ENCODE measurements at places on chromosomes 12 and 14. TPM values are rescaled to one million over a fixed set of nuclear protein-coding genes. Genes with fewer than 3 reads are reported as not detected.

- H3K27ac ChIP-seq, result peak overlapping the region; percentile 44
- no peak for DNase-seq
- no peaks in the 10 kb centered on the region for H3K27me3 ChIP-seq
- H3K36me3 ChIP-seq, result peaks cover 46% of the 10 kb centered on the region
- H3K4me3 ChIP-seq, result no peak overlapping the region
These were observed 7.3 kb downstream of the PHB2 start for GRCh38 chr12:6963016-6963731.

DNA sequence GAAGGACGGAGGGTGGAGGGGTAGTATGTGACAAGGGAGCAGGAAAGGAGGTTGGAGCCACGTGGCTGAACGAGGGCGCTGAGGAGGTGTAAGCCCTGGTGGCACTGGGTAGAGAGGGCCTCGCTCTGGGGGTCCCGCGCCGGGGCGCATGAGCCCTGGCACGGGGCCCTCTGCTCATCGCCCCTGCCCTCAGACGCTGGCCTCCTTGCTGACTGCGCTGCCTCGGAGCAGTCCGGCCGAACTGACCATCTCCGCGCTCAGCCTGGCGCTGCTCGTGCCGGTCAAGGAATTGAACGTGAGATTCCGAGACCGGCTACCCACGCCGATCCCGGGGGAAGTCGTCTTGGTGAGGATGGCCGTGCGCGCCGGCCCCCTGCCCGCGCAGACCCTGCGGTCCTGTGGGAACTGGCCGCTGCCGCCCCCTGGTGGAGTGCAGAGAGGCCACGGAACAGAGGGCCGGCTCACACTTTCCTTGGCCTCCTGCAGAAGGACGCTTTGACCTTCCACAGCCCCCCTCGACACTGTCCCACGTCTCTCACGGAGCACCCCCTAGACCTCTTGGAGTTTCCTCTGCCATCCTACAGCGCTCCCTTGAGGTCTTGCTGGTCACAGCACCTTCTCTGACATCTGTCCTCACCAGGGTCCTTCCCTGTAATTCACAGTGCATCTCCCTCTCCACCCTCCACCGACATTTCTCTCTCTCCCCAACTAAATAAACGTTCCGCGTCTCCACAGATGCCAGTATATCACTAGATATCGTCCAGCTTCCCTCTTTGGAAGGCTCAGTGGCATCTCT, 10.5 kb downstream of the ARHGEF25 start:
- peak; percentile 48 for DNase-seq
- H3K27ac ChIP-seq, result no peak overlapping the region
- H3K36me3 ChIP-seq, result no peaks in the 10 kb centered on the region
- H3K4me3 ChIP-seq, result peak overlapping the region; percentile 80
- peaks cover 91% of the 10 kb centered on the region for H3K27me3 ChIP-seq

Gene AMDHD1
- 0.21 TPM for total RNA-seq

GRCh38 chr12:108641446-108642268, 8.0 kb upstream of the SELPLG start:
- H3K4me3 ChIP-seq, result no peak overlapping the region
- H3K27me3 ChIP-seq, result no peaks in the 10 kb centered on the region
- no peak overlapping the region for H3K27ac ChIP-seq

GRCh38 chr14:56261046-56261445, 142.8 kb downstream of the PELI2 start:
- no peak overlapping the region for H3K4me3 ChIP-seq
- no peaks in the 10 kb centered on the region for H3K4me1 ChIP-seq
- H3K27me3 ChIP-seq, result peaks cover 4% of the 10 kb centered on the region
- no peak overlapping the region for H3K27ac ChIP-seq

Gene LALBA
- total RNA-seq, result not detected

Gene HOXC4
- total RNA-seq, result not detected

DNA sequence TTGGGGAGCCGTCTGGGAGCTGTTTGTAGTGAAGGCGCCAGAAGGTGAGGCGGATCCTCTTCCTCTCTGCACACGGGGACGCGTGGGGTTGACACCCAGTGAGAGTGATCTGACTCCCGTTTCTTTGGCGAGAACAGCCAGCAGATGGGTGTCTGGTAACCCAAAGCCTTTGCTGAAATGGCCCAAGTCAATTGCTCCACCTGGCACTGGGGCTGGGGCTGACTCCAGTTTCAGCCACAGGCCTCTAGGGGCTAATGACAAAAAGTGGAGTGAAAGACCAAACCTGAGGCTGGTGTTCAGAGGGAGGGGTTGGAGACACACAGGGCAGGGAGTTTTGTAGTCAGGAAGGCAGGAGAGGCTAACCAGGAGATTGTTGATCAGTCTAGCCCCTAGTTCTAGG, 87.0 kb downstream of the FRMD6 start:
- no peaks in the 10 kb centered on the region for H3K4me1 ChIP-seq
- no peak overlapping the region for H3K27ac ChIP-seq
- no peak overlapping the region for H3K4me3 ChIP-seq
- no peaks in the 10 kb centered on the region for H3K36me3 ChIP-seq

DNA sequence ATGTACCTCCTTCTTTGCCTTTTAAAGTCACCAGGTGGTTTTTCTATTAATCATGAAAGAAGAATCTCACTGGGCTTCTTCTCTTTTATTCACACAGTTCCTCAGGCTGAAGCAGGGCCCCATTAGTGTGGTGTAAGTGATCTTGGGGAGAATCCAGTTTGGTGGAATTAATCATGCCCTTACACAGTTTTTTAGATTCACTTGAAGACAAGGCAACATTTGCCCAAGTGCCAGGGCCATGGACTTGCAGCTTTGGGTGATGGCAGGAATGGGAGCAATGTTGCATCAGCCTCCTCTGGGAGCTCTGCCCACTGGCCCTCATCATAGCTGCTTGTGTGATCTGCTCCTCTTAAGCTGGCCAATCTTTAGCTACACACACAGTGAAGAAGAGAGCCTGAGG, 33.8 kb downstream of the KCNK10 start:
- no peaks in the 10 kb centered on the region for H3K36me3 ChIP-seq
- peaks cover 2% of the 10 kb centered on the region for H3K27me3 ChIP-seq
- H3K27ac ChIP-seq, result no peak overlapping the region
- no peaks in the 10 kb centered on the region for H3K4me1 ChIP-seq
- no peak for DNase-seq

Gene PPP1R36
- not detected for total RNA-seq

DNA sequence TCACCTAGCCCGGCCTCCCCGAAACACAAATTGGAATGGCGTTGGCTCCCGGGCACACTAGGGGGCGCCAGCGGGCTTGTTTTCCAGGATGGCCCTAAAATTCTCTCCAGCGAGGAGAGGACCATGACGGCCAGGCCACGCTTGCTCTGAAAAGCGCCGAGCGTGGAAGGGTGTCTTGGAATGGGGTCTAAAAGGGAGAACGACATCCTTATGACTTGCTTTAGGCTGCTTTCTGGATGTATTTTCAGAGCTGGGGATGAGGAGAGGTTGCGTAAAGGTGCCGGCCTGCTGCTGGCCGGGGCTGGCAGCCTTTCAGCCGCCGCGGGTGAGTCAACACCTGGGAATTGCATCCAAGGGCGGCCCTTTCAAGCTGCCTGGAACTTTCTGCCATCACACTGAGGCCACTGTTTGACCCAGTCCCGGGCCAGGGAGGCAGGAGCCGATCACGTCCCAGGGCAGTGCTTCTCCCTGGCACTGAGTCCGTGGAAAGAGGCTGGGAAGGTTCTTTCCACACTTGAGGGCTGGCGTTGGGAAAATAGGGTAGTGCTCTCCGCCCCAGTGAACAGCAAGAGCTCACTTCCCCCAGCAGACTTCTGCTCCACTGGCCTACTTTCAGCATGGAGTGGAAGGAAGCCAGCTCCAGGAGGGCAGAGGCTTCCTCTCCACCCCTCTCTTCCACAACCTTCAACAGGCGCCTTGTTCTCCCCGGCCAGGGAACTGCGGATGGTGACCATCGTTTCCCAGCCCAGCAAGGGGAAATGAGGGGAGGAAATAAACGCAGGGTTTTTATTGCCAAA, 216.2 kb downstream of the TTC8 start:
- H3K4me3 ChIP-seq, result peak overlapping the region; percentile 56
- H3K4me1 ChIP-seq, result no peaks in the 10 kb centered on the region
- peaks cover 18% of the 10 kb centered on the region for H3K27me3 ChIP-seq
- DNase-seq, result peak; percentile 63

GRCh38 chr14:103705118-103705503, 10.1 kb downstream of the XRCC3 start:
- no peaks in the 10 kb centered on the region for H3K27me3 ChIP-seq
- H3K27ac ChIP-seq, result no peak overlapping the region
- no peak for DNase-seq
- no peak overlapping the region for H3K4me3 ChIP-seq

DNA sequence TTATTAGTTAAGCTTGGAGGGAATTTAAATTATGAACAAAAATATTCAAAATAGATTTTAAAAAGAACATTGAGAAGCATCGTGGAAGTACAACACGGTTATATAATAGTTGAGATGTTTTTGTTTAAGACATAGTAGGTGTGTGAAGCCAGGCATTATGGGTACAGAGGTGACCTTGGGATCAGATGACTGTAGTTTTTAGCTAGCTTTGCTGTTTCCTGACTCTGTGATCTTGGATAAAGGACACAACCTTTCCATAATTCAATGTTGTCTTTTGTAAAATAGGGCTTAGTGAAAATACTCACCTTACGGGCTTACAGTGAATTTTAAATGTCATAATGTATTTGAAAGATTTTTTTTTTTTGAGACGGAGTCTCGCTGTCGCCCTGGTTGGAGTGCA, 239.7 kb downstream of the SLC2A13 start:
- H3K4me3 ChIP-seq, result no peak overlapping the region
- no peaks in the 10 kb centered on the region for H3K36me3 ChIP-seq
- no peaks in the 10 kb centered on the region for H3K4me1 ChIP-seq
- H3K27ac ChIP-seq, result no peak overlapping the region

Gene POTEG
- not detected for total RNA-seq

DNA sequence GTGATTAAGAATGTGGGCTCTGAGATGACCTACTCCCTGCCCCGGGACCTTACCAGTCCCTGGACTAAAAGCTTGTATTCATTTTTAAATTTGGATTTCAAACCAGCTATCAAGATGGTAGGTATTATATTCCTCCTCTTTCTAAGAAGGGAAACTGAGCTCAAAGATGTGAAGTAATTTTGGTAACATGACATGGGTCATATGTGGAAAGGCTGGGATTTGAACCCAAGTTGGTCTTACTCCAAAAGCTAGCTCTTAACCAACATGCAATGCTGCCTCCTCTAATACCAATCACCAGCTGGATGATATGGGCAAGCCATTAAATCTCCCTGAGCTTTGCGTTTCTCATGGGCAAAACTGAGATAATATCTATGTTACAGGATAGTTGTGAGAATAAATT, 166.4 kb upstream of the SLC38A2 start:
- no peak for DNase-seq
- H3K27me3 ChIP-seq, result no peaks in the 10 kb centered on the region
- no peak overlapping the region for H3K4me3 ChIP-seq
- no peak overlapping the region for H3K27ac ChIP-seq
- peaks cover 13% of the 10 kb centered on the region for H3K36me3 ChIP-seq

Gene ANO2
- not detected for total RNA-seq

DNA sequence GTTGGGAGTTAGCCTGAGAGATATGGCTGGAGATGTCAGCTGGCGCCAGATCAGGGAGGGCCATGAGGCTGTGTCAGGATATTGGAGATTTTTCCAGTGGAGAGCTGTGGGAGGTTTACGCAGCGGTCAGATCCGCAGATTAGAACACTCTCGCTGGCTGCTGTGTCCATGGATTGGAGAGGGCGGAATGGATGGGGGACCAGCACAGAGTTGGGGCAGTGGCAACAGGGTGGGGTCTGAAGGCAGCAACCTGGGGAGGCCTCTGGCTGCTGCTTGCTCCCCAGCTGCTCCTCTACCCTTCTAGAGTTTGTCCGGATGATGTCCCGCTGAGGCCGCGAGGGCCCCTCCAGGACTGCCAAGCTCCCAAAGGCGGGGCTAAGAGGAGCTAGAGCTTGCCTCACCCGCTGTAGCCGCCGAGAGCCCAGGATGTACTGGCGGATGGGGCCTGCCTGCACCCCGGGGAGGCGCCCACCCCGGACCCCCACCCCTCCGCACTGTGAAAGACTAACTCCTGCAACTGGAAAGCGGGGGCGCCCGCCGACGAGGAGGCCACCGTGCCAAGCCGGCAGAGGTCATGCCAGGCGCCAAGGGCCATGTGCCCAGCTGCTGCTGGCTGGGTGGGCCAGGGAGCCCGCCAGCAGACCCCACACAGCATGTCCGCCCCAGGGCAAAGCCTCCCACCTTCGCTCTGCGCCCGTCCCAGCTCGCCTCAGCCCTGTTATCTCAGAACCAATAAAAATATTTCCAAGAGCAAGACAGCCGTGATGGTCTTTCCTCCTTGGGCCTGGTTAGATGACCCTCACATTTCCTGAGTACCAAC, 20.2 kb upstream of the MLEC start:
- no peak for DNase-seq
- no peaks in the 10 kb centered on the region for H3K4me1 ChIP-seq
- H3K36me3 ChIP-seq, result no peaks in the 10 kb centered on the region
- H3K4me3 ChIP-seq, result no peak overlapping the region

DNA sequence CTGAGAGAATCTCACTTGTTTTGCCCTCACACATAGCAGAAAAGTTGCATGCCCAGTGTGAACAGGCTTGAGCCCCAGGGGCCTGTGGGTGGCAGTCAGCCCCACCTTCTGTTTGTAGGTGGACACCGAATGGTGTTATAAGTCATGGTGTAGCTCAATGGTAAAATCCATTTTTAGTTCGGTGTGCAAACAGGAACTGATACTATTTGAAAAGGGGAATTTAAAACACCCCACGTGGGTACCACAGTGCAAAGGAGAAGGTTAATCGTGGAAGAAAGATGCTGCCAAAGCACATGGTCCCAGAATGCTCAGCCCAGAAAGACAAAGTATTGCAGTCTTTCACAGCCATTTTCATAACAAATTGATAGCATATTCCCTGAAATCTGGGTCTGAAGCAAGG, 71.8 kb upstream of the GZMB start:
- H3K4me3 ChIP-seq, result no peak overlapping the region
- no peak for DNase-seq

DNA sequence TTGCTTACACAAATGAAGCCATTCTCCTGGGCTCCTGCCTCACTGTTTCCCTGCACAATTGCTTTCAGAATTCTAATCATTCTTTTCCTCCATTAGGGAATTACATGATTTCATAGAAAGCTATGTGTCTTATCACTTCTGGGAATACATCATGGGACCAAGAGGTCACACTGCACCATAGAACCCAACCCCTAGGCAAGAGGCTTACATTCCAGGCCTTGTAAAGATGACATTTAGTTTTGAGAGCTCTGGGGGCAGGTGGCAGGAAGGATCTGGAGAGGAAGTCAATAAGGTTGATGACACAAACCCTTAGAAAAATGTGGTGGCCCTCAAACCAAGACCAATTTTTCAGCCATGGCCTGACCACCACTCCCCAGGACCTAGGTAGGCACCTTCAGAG, 57.1 kb downstream of the NUAK1 start:
- no peaks in the 10 kb centered on the region for H3K36me3 ChIP-seq
- no peaks in the 10 kb centered on the region for H3K4me1 ChIP-seq
- H3K27me3 ChIP-seq, result peaks cover 9% of the 10 kb centered on the region
- H3K27ac ChIP-seq, result no peak overlapping the region

GRCh38 chr14:63960926-63961567, 108.2 kb downstream of the SYNE2 start:
- H3K36me3 ChIP-seq, result peaks cover 13% of the 10 kb centered on the region
- H3K4me1 ChIP-seq, result no peaks in the 10 kb centered on the region
- no peak for DNase-seq
- H3K27me3 ChIP-seq, result no peaks in the 10 kb centered on the region

Data from activated T-helper 1 cell treated with anti-CD3 and anti-CD28 coated beads, Interleukin-12 subunit alpha, Interleukin-12 subunit beta, Interleukin-2, Interleukin-4 antibody, amounts not matched to agents 30 ng/mL and 10 ng/mL and 1 ng/mL, durations not matched to agents 14 hours and 24 hours and 36 hours (primary cell).